ENCODE measurements at places on chromosomes 2 and 18.

- no peak for DNase-seq
Measured at GRCh38 chr2:8722986-8723385, 41.1 kb downstream of the ID2 start.

DNA sequence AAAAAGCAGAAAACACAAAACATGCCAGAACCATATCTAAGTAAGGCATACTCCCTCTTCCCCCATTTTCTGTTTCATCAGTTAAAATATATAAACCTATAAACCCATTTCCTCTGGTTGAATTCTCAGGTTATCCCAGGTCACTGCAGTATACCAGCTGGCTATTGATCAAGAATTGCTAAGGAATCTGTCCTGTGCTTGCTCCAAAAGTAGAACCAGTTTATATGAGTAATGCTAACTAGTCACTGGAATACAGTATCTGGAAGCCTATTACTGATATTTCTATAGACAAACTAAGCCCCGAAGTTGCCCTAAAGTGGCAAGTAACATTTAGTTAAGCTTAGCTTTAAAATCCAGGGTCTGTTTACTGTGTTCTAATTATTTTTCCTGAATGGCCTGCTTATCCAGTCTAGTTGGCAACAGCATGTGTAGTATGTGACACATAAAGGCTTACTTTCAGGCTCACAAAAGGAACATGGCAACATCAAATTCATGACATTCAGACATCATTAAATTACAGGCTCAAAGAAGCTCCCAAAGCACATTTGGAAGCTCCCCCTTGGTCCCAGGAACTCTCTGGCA is 102.9 kb upstream of the ARL5A start:
- DNase-seq, result no peak

DNA sequence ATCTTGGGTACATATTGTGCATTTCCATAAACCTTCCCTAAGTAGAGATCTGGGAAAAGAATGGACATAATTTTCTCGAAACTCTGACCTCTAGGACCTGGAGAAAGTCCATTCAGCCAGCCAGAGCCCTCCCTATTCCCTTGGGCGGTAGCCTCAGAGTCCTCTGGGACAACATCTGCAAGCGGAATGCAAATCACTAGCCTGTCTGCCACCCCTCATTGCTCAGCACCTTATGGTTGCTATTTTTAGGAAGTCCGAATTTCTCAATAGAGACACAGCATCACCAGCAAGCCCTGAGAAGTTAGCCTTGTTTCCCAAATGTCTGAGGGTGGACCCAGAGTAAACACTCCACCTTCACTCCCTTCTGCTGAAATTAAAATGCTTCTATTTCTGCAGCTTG is 17.6 kb upstream of the CD28 start:
- DNase-seq, result peak; percentile 42

DNA sequence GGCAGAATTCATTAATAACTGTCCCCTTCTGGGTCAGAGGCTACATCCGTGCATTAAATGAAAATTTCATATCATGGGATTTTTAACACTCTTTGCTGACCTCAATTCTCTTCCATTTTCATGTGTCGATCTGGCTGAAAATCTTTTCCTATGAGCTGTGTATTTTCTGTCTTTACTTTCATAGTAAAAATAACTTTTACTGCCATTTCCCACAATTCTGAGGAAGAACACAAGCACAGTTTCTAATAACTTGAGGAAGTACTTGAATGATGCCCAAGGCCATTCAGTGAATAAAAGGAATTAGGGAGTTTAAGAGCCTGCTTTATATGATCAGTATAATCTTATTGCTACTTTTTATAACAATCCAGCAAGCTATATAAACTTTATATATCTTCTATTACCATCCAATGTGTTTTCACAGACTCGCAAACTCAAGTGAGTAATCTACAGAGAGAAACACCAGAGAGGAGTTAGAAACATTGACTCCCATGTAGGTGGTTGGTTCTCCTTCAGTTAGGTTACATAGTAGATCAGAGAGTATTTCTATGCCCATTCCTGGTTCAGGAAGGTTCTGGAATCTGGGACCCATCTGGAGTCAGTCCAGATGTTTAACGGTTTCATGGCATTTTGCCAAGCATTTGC is 340.0 kb downstream of the FBXO15 start:
- DNase-seq, result no peak

All from fibroblast of skin of abdomen (primary cell).